A549 (cell line): ENCODE measurements at places on chromosomes 5 and 9. TPM values are rescaled to one million over a fixed set of nuclear protein-coding genes. Genes with fewer than 3 reads are reported as not detected.

Gene C5orf34
- 7.1 to 7.7 TPM (median 7.6 TPM) in 3 replicates for polyA plus RNA-seq

- DNase-seq: no peak
These were observed 36.3 kb downstream of the PCDHAC2 start for GRCh38 chr5:141002605-141002965.

DNA sequence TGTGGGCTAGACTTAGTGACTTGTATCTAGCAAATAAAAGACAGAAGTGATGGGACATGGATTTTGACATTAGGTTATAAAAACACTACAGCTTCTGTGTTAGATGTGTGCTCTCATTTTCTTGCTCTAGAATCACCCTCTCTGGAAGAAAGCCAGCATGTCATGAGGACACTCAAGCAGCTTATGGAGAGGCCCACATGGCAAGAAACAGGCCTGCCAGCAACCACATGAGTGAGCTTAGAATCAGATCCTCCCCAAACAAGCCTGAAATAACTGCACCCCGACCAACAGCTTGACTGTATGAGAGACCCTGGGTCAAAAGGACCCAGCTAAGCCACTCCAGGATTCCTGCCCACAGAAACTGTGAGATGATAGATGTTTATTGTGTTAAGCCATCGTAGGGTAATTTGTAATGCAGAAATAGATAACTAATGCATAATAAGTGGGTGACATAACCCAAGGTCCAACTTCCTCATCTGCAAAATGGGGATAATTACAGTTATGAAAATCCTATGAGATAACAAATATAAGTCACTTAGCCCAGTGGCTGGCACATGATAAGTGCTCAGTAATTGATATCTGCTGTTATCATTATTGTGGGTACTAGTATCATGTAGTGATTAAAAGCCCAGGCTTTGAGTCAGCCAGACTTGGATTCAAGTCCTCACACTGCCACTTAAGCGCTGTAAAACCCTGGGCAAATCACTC is 86.5 kb downstream of the KLHL3 start:
- no peak for DNase-seq

Gene PTAR1
- polyA plus RNA-seq: 16.6 to 17.2 TPM (median 16.9 TPM) in 3 replicates

GRCh38 chr9:70395652-70396051 is 18.8 kb downstream of the KLF9 start:
- DNase-seq: no peak

DNA sequence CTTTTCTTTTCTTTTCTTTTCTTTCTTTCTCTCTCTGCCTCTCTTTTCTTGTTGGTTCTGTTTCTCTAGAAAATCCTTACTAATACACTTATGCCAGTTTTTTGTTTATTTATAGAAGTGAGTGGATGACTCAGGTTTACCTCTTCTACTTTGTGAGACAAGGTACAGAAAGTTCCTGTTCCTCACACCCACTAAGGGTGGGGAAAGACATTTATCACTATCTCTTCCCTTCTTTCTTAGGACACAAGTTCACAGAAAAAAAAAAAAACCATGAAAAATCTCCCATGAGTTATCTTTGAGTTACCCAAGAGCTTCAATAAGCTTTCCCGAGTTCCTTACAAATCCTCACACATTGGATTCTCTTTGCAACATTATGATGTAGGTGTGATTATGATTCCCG is 60.9 kb upstream of the CD180 start:
- no peak for DNase-seq

GRCh38 chr9:110121170-110121569 is 86.8 kb downstream of the C9orf152 start:
- DNase-seq: no peak

Gene MRPS30
- 31.5 to 34.5 TPM (median 31.7 TPM) in 3 replicates for polyA plus RNA-seq

GRCh38 chr5:133977161-133977787 is 8.8 kb upstream of the C5orf15 start:
- DNase-seq: no peak

GRCh38 chr5:178131446-178131996 is 707 bp downstream of the RMND5B start:
- peak; percentile 41 for DNase-seq

- no peak for DNase-seq
These were observed 149.9 kb downstream of the TRIO start for GRCh38 chr5:14292766-14293658.

GRCh38 chr5:62167561-62168057 is 138.4 kb upstream of the KIF2A start:
- DNase-seq: no peak

GRCh38 chr5:123455095-123455494 is 31.9 kb upstream of the CEP120 start:
- DNase-seq: no peak

Gene SCGB3A2
- not detected in 3 replicates for polyA plus RNA-seq

Gene ARL14EPL
- polyA plus RNA-seq: 0.05 to 0.12 TPM (median 0.12 TPM) in 3 replicates

GRCh38 chr9:37926737-37927118 is 22.8 kb upstream of the SLC25A51 start:
- DNase-seq: no peak

DNA sequence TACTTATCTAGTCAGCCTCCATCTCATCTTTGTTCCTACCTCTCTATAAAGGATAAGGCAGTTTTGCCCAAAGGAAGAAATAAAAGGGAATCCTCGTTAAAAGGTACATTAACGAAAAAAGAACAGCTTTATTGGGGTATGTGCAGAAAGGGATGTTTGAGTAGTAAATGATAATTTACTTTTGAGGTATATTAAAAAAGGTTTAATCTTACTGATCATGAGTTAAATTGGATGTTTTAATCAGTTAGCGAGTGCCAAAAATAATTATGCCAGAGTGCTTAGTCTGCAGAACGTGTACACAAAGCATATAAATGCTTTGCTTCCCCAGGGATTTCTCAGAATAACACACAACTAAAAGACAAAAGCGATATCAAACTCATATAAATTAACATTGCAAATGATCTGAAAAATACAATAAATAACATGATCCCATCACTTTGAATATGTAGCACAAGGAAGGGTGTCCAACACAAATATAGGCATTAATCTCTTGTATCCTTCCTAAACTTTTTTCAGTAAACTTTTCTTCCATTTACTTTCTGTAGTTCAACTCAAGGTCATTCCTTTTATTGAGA is 865.0 kb downstream of the NR2F1-AS1 start:
- DNase-seq: no peak

- no peak for DNase-seq
These were observed 81.5 kb downstream of the GALNT10 start for GRCh38 chr5:154271936-154272514.

Gene RPS23
- polyA plus RNA-seq: 4,007 to 4,526 TPM (median 4,112 TPM) in 3 replicates

Gene PROB1
- polyA plus RNA-seq: 0.47 to 0.67 TPM (median 0.48 TPM) in 3 replicates

DNA sequence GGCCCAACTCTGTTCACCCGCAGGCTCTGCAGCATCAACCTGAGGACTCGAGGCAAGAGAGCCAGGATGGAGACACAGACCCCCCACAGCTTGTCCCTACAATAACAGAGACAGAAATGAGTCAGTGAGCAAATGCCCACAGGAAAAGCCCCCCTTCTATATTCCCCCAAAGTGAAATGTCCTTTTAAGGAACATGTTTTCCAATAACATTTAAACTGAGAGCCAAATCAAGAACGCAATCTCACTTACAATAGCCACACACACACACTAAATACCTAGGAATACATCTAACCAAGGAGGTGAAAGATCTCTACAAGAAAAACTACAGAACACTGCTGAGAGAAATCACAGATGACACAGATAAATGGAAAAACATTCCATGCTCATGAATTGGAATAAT is 49.0 kb downstream of the TEX10 start:
- no peak for DNase-seq

- no peak for DNase-seq
These were observed 59.5 kb downstream of the RORB start for GRCh38 chr9:74556685-74557084.

Gene MARCHF3
- 0.39 to 0.61 TPM (median 0.43 TPM) in 3 replicates for polyA plus RNA-seq

DNA sequence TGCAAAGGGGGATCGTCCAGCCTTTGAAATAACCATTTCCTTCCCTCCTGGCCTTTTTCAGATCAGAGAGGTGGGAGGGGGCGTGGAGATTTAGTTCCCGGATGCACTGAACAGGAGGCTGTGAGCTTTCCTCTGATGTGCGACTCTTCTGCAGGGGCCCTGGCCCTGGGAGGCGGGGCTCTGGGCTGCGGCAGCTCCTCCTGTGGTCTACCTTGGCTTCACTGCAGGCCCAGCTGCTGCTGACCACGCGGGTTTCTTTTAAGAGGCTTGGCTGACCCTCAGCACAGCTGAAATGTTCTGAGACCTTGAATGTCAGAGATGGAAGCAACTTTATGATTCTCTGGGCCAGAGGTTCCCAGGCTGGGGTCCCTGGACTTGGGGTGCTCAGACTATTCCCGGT is 27.0 kb upstream of the COL15A1 start:
- DNase-seq: no peak

DNA sequence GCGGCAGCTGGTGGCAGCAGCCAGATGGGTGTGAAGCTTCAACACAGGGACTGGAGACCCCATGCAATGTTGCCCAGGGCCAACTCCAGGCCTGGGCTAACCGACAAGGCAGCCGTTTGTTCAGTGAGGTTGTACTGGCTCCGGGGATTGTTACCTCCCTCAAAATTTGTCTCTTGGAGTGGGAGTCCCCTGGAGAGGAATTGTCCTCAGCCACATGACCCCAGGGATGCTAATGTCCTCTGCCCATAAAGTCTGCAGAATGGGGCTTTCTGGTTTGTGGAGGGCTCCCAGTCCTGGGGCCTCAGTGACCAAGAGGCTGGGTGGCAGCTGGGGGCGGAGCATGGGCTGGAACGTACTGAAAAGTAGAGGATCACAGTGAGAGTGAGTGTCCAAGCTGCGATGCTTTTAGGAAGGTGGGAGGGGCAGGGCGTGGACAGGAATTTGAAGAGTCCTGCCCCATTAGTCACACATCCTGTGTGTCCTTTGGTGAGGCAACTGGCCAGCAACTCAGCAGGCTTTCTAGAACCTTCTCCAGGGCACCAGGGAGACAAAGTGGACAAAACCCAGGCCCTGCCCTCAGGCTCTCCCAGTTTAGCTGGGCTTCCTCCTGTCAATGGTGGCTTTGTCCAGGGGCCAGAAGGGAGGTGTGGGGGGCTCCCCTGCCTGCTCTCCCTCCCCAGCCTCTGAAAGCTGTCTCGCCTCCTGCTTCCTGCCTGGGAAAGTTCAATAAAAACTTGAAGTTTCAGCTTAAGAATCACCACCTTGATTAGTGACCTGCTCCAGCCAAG is 114.0 kb downstream of the NSG2 start:
- peak; percentile 56 for DNase-seq
